Stimulated activated CD8-positive, alpha-beta memory T cell treated with anti-CD3 and anti-CD28 coated beads, Interleukin-15, amount 100 ng/mL, for 24 hours (primary cell): ENCODE measurements at places on chromosomes 3 and 15.

GRCh38 chr15:74635228-74635627 lies 19.6 kb downstream of the CLK3 start:
- peak; percentile 29 for DNase-seq

- DNase-seq: no peak
These were observed 38.2 kb upstream of the UBE2E1 start for GRCh38 chr3:23767546-23767945.

GRCh38 chr3:185134509-185134908 lies 18.4 kb downstream of the C3orf70 start:
- no peak for DNase-seq

DNA sequence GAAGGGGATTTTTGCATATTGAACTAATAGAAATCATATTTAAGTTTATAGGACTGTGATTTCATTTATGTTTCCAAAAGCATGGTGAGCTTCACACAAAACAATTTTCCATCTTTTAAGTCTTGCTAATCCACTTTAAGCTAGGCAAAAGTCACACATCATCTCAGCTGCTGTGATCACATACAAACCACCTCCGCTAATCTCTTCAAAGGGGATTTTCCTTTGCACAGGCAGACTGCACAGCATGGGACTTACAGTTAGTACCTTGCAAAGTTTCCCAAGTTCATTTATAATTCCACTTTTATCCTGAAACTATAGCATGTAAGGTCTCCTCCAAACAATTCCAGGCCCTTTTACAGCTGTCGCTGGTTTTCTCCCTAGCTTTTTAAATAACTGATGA lies 225.1 kb upstream of the CNTN3 start:
- DNase-seq: no peak

GRCh38 chr3:83873550-83873949 lies 1085.2 kb upstream of the CADM2 start:
- no peak for DNase-seq

DNA sequence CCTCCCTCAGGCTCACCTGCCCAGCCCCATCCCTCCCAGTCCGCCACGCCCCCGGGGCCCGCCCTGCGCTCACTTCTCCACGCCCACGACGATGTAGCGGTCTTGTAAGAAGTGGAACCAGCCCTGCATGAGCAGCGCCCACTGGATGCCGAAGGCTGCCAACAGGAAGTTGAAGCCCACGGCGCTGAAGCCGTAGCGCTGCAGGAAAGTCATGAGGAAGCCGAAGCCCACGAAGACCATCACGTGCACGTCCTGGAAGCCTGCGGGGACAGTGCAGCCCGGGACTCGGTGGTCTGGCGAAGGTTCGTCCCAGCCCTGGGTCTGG lies 9.7 kb downstream of the RHCG start:
- no peak for DNase-seq

- DNase-seq: no peak
These were observed 119.6 kb upstream of the C15orf61 start for GRCh38 chr15:67401336-67401735.

DNA sequence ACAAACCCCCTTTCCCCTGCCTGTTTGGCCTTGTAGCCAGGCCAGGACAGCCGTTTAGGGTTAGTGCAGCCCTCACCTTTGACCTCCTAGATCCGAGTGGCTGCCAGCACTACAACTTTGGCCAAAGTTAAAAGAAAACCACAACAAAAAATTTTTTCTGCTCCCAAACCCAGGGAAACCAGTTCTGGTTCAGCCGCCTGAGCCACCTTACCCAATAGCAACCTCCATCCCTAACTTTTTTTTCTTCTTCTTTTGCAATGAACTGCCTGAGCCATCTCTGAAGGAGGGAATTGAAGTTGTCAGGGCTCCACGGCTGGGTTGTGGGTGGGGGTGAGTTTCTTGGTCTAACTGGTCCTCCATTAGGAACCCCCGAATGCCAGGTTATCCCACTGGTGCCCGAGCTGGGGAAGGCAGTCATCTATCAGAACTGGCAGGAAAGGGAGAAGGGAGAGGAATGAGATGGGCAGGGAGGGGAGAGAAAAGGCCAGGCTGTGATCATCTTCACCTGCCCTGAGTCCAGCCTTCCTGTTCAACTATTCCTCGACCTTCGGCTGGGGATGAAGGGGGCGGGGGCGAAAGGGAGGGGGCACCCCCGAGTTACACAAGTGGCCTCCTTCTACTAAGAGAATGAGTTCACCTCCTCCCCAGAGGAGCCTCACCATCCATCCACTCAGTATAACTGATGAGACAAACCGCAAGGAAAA lies 6.2 kb upstream of the NR2F2 start:
- DNase-seq: no peak
